ENCODE measurements at places on chromosomes 1 and 21. TPM values are rescaled to one million over a fixed set of nuclear protein-coding genes. Genes with fewer than 3 reads are reported as not detected.

The CFHR4 gene
- total RNA-seq, result 0.42 TPM

The WDR3 gene
- total RNA-seq, result 38.8 TPM

The GCSAML gene
- not detected for total RNA-seq

DNA sequence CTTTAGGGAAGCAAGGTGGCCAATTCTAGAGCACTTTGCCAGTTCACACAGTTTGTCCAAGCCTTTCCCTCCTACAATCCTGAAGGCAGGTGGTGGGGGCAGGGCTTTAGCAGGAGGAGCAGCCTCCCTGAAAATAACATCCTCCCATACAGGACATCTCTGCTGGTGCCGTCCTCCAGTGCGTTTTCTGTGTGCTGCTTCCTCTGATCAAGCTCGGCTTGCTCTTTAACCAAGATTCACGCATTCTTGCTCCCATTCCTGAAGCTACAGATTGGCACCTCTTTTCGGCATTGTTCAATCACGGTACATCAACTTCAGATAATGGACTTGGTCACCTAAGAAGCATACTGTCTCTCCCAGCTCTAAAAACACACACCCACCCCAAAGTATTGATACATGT is 7.5 kb upstream of the DPT start:
- H3K36me3 ChIP-seq, result no peaks in the 10 kb centered on the region
- H3K27ac ChIP-seq, result no peak overlapping the region
- no peaks in the 10 kb centered on the region for H3K4me1 ChIP-seq
- no peak for DNase-seq
- no peak overlapping the region for H3K4me3 ChIP-seq

- peaks cover 3% of the 10 kb centered on the region for H3K36me3 ChIP-seq
- H3K27me3 ChIP-seq, result peaks cover 2% of the 10 kb centered on the region
- H3K4me3 ChIP-seq, result no peak overlapping the region
- H3K27ac ChIP-seq, result no peak overlapping the region
These were observed 6.9 kb upstream of the S100A2 start for GRCh38 chr1:153572569-153573015.

DNA sequence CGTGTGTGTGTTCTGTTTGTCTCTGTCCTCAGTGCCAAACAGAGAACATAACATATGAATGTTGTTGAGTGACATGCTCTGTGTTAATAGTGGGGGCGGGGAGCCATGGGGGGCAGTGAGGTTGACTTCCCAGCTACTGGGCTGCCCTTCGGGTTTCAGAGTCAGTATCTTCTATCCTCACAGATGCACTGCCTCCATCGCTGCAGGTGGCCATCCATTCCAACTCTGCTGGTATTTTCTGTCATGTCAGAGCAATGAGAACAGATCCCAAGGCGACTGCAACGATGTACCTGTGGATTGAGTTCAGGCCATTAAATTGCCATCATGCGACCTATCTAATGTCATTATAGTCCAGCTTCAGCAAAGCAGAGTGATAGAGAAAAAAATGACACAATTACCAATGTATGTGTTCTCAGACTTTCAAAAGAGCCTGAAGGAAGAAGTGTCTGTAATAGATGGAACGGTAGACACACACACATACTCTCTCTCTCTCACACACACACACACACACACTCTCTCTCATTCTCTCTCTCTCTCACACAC is 418.5 kb downstream of the RWDD3 start:
- H3K4me3 ChIP-seq, result no peak overlapping the region
- H3K27me3 ChIP-seq, result no peaks in the 10 kb centered on the region
- H3K36me3 ChIP-seq, result no peaks in the 10 kb centered on the region
- 0 out of 2 replicates have a peak, but pooled peaks cover 3% of the 10 kb centered on the region for H3K4me1 ChIP-seq
- DNase-seq, result no peak

DNA sequence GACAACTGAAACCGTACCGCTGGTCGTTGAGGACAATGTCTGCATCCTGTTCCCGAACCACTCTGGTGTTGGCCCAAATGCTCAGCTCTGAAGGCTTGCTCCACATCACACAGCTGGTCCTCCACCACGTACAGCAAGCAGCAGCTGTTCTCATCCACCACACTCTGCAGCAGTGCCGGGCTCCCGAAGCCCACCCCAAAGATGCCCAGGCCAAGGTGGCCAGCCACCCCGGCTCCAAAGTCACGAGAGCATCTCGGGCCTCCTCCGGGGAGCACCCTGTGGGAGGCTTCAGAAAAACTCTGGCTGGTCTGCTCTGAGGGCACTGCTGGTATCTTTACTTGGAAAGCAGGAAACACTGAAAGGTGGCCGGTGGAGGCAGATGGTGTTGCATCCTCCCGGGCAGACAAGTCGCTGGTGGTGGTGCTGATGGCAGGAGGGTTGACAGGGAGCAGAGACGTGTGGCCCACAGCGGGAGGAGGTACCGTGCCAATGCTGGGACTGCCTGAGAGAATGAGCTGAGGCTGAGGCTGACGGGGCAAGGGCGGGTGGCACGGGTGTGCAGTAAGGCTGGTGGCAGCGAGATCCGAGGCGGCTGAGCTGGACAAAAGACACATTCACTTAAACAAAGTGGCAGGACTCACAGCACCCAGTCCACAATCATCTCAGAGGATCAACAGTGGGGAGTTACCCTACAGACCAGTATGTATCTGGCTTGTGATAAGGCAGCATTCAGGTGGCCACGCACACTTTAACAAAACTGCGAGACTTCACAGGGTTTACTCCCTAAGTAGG is 6.5 kb upstream of the CCDC27 start:
- peaks cover 26% of the 10 kb centered on the region for H3K36me3 ChIP-seq
- H3K4me3 ChIP-seq, result peak overlapping the region; percentile 96
- peaks cover 30% of the 10 kb centered on the region for H3K4me1 ChIP-seq
- H3K27ac ChIP-seq, result peak overlapping the region; percentile 97

DNA sequence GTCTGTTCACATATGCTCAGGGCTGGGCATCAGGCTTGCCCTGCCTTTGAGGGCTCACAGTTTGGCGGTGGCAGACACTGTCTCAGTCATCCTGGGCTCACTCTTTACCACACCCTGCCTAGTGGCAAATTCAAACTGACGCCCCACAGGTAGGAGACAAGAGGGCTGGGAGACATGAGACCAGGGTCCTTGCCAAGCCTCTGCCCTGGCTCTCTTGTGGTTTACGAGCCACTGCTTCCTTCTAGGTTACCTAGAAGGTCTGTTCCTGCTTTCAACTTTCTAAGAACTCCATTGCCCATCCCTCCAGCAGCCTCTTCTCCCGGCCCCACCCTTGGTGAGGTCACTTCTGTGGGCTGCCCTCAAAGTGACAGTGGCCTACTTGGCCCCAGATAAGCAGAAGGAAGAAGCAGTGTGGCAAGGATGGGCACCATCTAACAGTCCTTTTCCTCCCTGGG is 10.5 kb downstream of the KIF21B start:
- no peak overlapping the region for H3K27ac ChIP-seq
- no peak for DNase-seq
- H3K4me3 ChIP-seq, result no peak overlapping the region
- no peaks in the 10 kb centered on the region for H3K36me3 ChIP-seq
- H3K27me3 ChIP-seq, result no peaks in the 10 kb centered on the region

Measured in WTC11 (cell line).